Activated CD8-positive, alpha-beta memory T cell treated with anti-CD3 and anti-CD28 coated beads for 24 hours (primary cell): ENCODE measurements at places on chromosomes 13 and 19.

DNA sequence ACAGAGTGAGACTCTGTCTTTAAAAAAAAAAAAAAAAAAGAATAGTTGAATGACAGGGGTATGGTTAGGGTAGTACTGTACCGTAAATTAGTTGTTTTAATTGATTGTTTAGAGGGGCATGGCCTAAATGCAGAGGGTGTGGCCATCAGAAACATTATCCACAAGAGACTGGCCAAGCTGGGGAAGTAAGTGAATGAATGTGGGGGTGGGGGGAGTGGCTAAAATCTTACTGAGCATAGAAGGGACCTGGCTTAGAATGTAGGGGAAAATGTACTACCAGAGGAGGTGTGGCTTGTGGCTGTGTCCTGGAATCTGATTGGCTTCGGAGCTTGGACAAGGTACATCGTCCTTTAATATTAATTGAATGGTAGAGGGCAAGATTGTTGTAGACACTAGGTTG is 3.8 kb downstream of the BCL2L12 start:
- no peak for DNase-seq

DNA sequence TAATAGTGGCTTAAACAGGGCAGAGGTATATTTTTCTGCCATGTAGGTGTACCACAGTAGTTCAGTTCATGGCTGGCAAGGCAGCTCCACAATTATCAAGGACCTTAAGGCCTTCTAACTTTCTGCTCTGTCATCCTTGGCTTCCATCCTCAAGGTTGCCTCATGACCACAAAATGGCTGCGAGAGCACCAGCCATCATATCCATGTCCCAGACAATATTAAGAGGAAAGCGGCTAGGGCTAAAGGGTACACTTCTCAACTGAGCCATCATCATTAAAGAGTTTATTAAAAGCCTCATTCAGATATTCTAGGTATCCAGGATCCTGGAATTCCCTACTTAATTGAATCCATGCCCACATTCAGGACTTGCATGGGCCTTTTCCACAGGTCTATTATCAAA is 62.7 kb upstream of the MRI1 start:
- no peak for DNase-seq

DNA sequence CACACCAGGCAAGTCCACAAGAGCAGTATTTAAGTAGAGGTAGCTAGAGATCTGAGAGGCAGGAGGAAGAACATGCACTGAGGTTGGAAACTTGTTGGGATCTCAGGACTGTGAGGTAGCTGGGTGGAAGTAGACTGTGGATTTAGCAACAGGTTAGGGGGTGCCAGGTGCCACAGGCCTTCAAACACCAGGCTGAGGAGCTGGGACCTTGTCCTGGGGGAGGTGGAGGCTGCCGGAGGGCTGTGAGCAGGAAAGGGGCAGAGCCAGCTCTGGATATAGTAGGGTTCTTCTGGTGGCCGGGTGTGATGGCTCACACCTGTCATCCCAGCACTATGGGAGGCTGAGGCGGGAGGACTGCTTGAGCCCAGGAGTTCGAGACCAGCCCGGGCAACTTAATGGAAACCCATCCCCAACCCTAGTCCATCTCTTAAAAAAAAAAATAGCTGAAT is 3.1 kb downstream of the FUZ start:
- DNase-seq: no peak

- peak; percentile 59 for DNase-seq
Observed at GRCh38 chr13:109569958-109570711, 216.2 kb downstream of the IRS2 start.

DNA sequence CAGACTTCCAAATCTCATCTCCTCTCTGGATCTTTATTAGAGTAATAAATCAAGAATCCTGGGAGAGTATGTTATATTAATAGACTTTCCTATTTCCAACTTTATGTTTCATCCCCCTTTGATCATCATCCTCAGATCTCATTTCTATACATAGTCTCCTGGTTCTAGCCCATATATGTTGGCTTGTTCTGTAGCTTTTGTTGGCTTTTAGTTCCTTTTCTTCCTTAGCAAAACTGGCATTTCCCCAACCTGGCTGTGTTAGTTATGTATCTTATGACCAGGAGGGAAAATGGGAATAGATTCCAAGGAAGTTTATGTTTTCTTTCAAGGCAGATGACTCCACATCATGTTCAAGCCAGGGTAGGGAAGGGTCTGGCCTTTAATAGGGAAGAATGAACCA is 2464.5 kb downstream of the PCDH9 start:
- no peak for DNase-seq

DNA sequence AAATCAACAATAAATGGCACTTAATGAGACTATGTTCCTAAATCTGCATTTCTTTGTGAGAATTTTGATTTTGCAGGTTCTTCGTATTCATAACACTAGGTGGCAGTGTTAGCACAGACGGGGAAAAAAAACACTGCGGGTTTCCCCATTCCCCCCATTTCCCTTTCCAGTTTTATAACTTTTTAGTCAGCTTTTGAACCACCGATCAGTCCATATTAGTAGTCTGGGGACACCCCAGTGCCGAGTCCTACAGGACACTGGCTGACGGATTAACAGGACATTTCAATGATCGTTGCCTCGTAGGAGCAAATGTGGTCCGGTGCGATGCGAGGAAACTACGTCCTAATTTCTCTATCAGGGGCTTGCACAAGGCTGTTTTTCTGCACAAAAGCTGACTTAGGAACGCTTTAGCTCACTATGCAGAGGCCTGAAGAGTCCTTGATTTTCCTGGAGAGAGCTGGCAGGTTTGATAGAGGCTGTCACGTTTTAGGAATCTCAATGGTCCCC is 234.3 kb downstream of the LMO7 start:
- peak; percentile 65 for DNase-seq

DNA sequence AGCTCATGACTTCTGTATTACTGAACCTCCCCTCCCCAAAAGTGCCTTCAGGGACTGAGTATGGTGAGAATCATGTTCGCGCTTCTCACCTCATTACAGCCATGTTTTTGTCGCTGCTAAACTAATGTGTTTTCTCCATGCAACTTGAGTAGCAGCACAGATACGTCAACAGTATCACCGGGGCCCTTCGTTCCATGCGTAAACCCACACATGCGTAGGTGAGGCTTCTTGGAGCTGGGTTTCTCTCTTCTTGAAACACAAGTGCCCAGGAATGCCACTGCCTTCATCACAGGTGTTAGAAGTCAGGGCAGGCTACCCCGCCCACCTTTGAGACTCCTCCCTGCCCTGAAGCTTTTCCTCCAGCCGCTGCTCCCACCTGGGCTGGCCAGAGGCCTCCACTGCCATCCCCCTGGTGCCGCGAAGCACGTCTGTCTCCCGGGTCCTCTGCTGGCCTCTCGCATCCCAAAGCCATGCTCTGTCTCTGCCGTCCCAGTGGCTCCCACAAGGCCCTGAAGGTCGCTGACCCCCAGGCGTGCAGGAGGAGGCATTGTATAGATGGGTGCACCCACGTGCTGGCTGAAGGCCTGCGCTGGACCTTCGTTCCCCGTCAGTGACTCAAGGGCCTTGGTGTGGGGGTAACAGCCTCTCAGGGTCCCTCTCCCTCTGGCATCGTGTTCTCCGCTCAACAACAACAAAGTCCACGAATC is 135.3 kb upstream of the MCF2L start:
- DNase-seq: no peak

- no peak for DNase-seq
Observed at GRCh38 chr19:27971071-27971470, 1241.9 kb downstream of the UQCRFS1 start.

DNA sequence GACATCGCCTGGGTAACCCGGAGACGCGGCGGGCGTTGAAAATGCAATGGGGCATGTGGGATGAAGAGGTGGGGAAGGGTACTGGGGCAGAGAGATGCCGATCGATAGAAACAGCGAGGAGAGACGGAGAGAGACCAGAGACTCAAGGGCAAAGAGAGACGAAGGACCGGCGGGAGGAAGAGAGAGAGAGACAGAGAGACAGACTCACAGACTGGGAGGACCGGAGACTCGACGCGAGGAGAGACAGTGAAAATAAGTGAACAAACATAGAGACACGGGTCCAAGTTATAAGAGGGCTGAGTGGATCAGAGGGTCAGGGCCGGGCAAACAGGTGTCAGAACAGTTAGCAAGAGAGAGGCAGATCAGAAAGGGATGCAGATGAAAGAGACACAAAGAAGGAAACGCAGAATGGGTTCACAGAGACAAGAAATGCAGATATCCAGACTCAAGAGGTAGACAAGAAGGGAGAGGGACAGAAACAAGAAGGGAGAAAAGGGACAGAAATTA is 576 bp upstream of the MZF1 start:
- no peak for DNase-seq
